ENCODE measurements at places on chromosomes 7 and 10.

DNA sequence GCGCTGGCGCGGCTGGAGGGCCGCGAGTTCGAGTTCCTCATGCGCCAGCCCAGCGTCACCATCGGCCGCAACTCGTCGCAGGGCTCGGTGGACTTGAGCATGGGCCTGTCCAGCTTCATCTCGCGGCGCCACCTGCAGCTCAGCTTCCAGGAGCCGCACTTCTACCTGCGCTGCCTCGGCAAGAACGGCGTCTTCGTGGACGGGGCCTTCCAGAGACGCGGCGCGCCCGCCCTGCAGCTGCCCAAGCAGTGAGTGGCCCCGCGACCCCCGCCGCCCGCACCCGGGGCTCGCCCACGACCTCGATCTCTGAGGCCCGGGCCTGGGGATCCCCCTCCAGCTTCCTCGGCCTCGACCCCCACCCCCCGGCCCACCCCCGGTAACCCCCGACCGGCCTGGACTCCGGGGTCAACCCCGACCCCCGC is 537 bp downstream of the FOXK1 start:
- DNase-seq, result no peak

GRCh38 chr10:125057158-125058001 is 103.0 kb downstream of the CTBP2 start:
- DNase-seq, result peak; percentile 79

- DNase-seq, result no peak
These were observed 341.7 kb downstream of the PARD3 start for GRCh38 chr10:34473174-34474008.

- no peak for DNase-seq
These were observed 1454.8 kb upstream of the LRRTM3 start for GRCh38 chr10:65470986-65471385.

GRCh38 chr7:142568435-142569097 is 180.7 kb upstream of the PRSS1 start:
- DNase-seq, result peak; percentile 54

- no peak for DNase-seq
These were observed 199.9 kb upstream of the IMMP2L start for GRCh38 chr7:111762211-111762610.

DNA sequence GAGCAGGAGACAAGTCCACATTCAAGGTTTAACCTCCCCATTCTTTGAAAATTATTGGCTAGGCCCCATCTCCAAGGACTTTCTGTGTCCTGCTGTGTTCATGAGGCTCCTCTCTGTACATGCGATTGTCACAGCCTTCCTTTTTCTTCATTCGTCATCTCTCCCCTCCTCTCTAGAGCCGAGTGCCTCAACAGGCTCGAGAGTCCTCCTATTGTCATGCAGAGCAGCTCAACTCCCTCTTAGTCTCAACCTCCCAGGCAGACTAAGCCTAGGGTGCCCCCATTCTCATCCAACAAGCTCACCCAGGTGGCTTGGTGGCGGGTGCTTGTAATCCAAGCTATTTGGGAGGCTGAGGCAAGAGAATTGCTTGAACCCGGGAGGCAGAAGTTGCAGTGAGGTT is 35.1 kb upstream of the SAMD8 start:
- DNase-seq, result no peak

DNA sequence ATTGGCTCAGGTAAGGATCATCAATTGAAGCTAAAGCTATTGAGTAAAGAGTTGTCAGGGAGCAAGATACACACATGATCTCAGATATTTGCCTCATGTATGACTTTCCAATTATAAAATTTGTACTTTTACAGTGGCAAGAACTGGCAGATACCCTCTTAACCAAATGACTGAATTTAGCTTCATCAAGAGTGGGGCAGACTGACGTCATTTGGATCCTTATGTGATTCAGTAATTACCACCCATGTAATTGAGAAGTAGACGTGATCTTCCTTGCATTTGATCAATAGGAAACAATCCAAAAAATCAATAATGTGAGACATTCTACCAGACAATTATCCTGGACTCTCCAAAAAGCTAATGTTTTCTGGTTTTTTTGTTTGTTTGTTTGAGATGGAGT is 8.9 kb downstream of the LRRC72 start:
- no peak for DNase-seq

- DNase-seq, result no peak
These were observed 50.8 kb upstream of the EGFR start for GRCh38 chr7:54968018-54968417.

DNA sequence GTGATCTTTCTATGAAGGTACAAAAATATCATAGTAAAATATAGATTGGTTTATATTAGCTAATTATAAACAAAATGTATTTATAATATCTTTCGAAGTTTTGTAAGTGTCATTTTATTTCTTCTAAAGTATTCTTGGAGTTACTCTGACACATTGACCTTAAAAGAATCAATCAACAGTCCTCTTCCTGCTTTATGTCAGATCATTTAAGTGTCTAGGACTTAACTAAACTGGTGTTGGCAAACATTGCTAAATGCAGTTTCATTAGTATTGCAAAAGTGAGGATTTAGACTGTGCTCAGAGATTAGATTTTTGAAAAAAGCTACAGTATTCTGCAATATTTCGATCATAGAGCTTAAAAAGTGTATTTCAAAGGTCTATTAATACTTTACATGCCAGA is 10.3 kb downstream of the GLCCI1 start:
- no peak for DNase-seq

GRCh38 chr10:78956391-78956790 is 112.4 kb upstream of the ZMIZ1 start:
- DNase-seq, result no peak

DNA sequence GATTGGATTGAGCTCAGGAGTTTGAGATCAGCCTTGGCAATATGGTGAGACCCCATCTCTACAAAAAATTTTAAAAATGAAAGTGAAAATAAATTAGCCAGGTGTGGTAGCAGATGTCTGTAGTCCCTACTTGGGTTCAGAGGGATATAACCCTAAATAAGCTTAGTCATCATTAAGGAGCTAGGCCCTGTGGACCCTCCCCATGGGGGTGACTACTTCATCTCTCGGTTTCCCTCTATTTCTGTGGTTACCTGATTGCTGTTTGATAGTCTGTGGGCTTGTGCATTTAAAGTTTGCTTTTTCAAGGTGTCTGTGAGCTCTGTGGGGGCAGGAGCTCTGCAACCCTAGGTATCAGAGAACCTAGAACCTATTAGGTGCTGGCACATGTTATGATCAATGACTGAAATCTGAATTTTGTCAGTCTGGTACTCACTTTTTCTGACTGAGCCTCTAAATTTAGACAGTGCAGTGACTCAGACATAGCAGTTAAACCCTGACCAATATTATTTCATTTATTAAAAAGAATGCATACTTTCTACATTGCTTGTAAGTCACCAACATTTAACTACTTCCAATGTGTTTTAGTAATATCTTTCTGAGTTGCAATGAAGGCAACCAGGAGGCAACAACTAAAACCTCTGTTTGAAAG is 8.1 kb upstream of the CUZD1 start:
- no peak for DNase-seq

DNA sequence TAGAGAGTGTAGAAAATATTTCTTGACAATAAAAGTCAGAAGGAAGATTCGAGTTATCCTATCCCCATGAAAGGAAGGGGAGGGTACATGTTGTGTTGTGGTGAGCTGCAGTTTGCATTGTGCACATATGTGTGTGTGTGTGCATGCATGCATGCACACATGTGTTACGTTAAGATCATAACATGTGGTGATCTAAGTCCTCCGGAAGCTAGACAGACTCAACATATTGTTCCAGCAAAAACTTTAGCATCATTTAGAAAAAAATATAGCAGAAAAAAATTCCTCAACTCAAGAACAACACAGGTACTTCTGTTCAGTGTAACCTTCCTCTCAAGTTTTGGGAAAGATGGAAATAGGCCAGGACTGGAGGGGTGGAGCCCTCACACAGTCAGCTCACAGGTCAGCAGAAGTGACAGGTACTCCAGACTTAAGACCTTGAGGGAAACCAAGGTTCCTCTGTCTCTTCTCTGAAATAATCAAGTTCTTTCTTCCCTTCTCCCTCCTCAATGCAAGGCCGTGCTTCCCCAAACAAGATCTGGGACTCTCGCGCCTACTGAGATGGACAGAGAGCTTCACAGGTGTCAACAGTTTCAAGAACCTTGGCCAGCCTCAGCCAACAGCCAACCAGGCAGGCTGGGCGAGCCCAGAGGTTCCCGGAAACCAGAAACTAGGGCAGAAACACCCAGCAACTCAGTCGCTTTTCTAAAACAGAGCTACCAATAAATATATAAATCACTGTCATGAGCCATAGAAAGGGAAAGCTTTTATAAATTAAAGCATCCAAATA is 205.2 kb downstream of the FAM107B start:
- no peak for DNase-seq

GRCh38 chr7:4939971-4940728 is 18.8 kb downstream of the MMD2 start:
- DNase-seq, result no peak

GRCh38 chr10:102776779-102777456 is 33.2 kb downstream of the WBP1L start:
- DNase-seq, result peak; percentile 98

GRCh38 chr7:95066737-95067530 is 159.5 kb downstream of the PPP1R9A start:
- peak; percentile 45 for DNase-seq

DNA sequence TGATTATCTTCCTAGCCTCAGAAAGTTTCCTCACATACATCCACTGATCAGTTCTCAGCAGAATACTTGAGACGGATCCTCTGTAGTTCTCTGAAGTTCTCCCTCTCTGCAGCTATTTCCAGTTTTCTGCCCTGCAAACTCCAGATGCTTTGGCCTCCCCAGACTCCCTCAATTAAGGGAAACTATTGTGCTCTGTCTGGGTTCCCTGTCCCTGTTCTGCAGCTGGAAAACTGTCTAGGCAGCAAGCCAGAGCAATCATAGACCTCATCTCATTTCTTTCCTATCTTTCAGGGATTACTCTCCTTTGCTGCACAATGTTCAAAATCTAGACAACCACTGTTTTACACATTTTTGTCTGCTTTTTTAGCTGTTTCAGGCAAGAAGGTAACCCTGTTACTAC is 9.2 kb downstream of the MICU1 start:
- DNase-seq, result no peak

DNA sequence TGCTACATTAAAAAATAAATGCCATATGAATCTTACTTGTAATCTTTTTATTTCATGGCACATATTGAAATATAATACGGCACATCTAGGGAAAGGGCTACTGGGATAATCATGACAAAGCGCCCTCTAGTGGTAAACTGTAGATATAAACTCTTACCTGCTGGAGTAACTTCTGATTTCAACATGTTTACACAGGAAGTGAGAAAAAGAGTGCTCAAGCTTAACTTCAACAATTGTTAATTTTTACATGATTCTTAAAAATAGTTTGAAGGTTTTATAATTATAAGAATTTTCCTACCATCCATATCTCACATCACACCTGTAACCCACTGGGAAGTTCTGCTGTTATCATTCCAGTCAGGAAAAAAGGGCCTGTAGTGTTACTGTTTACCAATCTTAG is 2.0 kb upstream of the HEPACAM2 start:
- peak; percentile 16 for DNase-seq

DNA sequence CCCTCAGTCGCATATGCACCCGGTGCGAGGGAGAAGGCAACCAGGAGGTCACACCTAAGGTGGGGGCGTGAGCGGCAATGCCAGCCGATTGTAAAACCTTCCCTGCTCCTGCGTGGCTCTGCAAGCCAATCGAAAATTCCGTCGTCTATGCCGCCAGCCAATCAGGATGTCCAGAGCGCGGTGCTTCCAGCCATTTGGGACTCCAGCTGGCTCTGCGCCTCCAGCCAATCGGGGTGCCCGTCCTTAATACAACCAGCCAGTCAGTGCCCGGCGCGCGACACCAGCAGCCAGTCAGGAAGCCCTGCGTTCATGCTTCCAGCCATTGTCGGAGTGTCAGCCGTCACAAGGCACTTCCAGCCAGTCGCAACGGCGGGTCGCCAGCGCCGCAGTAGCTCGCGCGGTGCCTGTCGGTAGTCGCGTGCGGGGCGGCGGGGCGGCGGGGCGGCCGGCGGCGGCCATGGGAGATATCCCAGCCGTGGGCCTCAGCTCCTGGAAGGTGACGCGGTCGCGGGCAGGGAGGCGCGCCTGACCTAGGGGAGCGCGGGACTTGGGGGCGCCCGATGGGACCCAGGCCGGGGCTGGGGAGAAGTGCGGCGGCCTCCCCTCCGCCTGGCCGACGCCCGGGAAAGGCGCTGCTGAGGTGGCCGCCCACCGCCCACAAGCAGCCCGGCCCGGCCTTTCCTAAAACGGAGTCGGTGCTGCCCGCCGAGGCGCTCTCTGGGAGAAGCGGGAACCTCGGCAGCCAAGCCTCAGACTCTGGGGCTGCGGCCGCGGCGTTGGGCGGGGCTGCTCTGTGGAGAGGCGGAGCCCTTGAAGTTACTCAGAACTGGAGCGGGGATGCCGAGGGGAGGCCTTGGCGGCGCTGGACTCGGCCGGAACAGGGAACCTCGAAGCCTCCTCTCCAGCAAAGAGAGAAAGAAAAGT is at the start of gene AKR1E2:
Gene AKR1E2 (plus strand): TSS at position 340 of the 924 bp plus-strand sequence. CDS start 118 bp downstream, at position 458.
- peak; percentile 60 for DNase-seq

DNA sequence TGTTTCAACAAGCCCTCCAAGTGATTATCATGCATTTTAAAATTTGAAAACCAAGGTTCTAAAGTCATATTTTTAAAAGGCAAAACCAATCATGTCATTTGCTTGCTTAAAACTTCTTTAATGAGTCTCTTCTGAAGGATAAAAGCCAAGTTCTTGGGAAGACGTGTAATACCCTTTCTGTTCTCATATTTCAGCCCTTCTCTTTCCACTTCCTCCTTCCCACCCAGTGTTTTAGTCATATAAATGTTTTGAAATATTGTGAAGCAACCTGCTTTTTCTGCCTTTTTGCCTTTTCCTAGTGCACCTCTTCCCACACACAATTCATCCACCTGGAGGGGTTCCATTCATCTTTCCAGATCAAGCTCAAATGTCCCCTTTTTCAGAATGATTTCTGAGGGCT is 211.1 kb upstream of the LRRTM3 start:
- DNase-seq, result peak; percentile 27

- DNase-seq, result peak; percentile 47
These were observed 7.2 kb downstream of the CPA2 start for GRCh38 chr7:130273933-130274255.

GRCh38 chr7:148982654-148983199 is 45.6 kb downstream of the PDIA4 start:
- DNase-seq, result no peak

DNA sequence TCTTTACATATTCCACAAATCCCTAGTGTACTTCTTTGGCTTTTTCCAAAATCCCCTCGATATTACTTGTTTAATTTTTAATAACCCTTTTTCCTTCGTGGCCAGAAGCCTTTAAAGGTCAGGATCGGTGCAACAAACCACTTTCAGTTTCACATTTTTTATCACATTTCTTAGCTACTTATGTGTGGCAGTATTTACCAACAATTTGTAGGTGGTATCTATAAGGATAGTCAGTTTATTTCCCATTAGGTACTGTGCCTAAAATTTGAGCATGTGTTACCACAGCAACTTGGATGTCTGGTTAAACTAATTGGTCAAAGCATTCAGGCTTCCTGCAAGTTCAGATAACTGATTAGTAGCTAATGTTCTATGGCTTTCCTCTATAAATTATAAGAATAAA is 104.9 kb downstream of the CDK14 start:
- no peak for DNase-seq

- DNase-seq, result no peak
These were observed 206.4 kb downstream of the REEP3 start for GRCh38 chr10:63727636-63728035.
